CD8-positive, alpha-beta memory T cell (primary cell): ENCODE measurements at places on chromosomes 6 and 20.

- H3K36me3 ChIP-seq: peaks cover 65% of the 10 kb centered on the region
- H3K4me1 ChIP-seq: no peaks in the 10 kb centered on the region
- no peak overlapping the region for H3K4me3 ChIP-seq
- H3K27ac ChIP-seq: no peak overlapping the region
- H3K27me3 ChIP-seq: no peaks in the 10 kb centered on the region
These were observed 21.6 kb downstream of the CMTR1 start for GRCh38 chr6:37454420-37455140.

DNA sequence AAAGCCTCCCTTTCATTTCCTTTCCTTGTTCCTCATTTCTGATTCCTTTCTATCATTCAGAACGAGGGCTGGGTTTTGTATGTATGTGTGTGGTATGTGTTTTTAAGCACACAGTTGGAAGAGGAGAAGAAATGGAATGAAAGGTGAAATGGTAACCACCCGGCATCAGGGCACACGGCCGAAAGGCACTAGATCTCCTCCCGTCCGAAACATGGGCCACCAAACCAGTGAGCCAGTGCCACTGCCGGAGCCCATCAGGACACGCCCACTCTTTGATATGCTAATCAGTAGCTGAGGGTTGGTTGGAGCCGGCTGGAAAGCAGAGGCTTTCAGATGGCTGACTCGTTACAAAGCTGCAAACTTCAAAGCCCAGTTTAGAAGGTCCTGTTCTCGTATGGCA lies 228.6 kb upstream of the JARID2 start:
- peaks cover 6% of the 10 kb centered on the region for H3K4me1 ChIP-seq
- no peaks in the 10 kb centered on the region for H3K27me3 ChIP-seq
- H3K27ac ChIP-seq: peak overlapping the region; percentile 54
- H3K36me3 ChIP-seq: no peaks in the 10 kb centered on the region

DNA sequence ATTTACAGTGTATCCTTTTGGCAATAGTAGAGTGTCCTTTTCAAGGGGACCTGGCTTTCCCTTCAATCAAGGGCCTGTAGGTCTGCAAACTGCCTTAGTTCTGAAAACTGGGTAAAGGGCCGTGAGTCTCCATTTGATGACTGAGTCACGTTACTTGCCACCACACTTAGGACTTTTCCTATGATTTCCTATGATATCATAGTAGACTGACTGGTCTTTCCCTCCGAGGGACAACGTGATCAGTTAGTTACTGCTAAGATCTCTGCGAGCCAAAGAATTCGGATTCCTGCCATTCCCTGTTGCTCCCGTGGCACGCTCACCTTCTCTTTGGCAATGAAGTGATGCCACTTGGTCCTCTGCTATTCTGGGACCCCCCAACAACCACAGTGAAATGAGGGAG lies 8.4 kb downstream of the ZNF831 start:
- H3K4me1 ChIP-seq: peaks cover 89% of the 10 kb centered on the region
- peaks cover 17% of the 10 kb centered on the region for H3K36me3 ChIP-seq
- H3K27me3 ChIP-seq: no peaks in the 10 kb centered on the region
- no peak overlapping the region for H3K27ac ChIP-seq
- H3K4me3 ChIP-seq: no peak overlapping the region

GRCh38 chr6:17413313-17413750 lies 19.9 kb downstream of the CAP2 start:
- no peak overlapping the region for H3K4me3 ChIP-seq
- DNase-seq: no peak
- no peaks in the 10 kb centered on the region for H3K4me1 ChIP-seq

- DNase-seq: no peak
- H3K27ac ChIP-seq: no peak overlapping the region
- no peak overlapping the region for H3K4me3 ChIP-seq
- H3K36me3 ChIP-seq: no peaks in the 10 kb centered on the region
- H3K27me3 ChIP-seq: no peaks in the 10 kb centered on the region
- H3K4me1 ChIP-seq: no peaks in the 10 kb centered on the region
These were observed 29.5 kb upstream of the ELOVL5 start for GRCh38 chr6:53378208-53378607.

DNA sequence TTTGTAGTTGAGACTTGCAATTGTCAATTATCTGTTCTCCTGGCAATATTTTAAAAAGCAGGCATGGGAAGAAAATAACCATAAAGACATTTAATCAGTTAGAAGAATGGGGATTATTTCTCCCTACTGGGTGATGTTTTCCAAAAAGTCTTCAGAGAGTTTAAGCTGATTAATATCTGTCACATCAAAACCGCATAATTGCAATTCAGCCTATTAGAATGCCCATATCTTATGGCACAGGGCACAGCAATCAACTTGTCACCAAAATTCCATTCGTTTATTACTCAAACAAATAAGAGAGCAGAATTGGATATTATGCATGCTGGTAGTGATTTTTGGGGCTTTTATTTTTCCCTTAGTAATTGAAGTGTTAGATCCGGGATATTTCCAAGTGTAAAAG lies 218.7 kb downstream of the RNF144B start:
- H3K36me3 ChIP-seq: no peaks in the 10 kb centered on the region
- DNase-seq: no peak
- H3K27me3 ChIP-seq: no peaks in the 10 kb centered on the region
- H3K4me3 ChIP-seq: no peak overlapping the region
- H3K4me1 ChIP-seq: no peaks in the 10 kb centered on the region

DNA sequence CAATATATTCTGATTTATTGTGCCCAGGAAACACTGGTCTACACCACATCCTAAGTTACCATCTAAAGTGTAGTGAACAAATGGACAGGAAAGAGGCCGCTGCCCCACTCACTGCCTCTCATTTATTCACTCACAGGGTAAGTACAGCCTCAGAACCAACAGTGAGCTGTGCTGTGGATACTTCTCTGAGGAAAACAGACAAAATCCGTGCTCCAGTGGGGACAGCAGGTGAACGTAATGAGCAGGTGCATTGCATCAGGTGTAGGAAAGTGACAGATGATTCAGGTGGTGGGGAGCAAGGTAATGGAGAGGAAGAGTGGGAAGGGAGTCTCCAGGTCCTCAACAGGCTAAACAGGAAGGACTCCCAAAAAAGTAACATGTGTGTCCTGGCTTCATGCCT lies 8.4 kb upstream of the ULBP2 start:
- H3K27ac ChIP-seq: no peak overlapping the region
- H3K4me1 ChIP-seq: peaks cover 10% of the 10 kb centered on the region
- no peaks in the 10 kb centered on the region for H3K36me3 ChIP-seq
- H3K27me3 ChIP-seq: peaks cover 68% of the 10 kb centered on the region

- H3K4me1 ChIP-seq: no peaks in the 10 kb centered on the region
- H3K27ac ChIP-seq: no peak overlapping the region
- no peaks in the 10 kb centered on the region for H3K36me3 ChIP-seq
- no peaks in the 10 kb centered on the region for H3K27me3 ChIP-seq
- no peak for DNase-seq
- no peak overlapping the region for H3K4me3 ChIP-seq
These were observed 118.9 kb upstream of the NXT1 start for GRCh38 chr20:23231561-23232218.

DNA sequence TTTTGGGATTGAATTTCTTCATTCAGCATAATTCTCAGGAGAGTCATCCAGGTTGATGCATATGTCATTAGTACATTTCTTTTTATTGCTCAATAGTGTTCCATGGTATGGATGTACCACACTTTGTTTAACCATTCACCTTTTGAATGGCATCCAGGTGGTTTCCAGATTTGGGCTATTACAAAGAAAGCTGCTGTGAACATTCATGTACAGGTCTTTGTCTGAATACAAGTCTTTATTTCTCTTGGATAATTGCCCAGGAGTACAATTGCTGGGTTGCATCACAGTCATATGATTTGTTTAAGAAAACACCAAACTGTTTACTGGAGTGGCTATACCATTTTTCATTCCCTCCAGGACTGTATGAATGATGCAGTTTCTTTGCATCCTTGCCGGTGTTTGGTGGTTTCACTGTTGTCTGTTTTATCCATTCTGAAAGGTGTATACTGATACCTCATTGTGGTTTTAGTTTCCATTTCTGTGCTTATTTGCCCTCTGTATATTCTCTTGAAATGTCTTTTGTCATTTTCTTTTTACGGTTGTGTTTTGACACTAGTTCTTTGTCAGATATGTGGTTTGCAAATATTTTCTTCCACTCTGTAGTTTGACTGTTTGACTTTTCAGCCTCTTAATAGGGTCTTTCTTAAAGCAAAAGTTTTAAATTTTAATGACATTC lies 8.8 kb downstream of the CDKAL1 start:
- no peak for DNase-seq
- H3K27me3 ChIP-seq: no peaks in the 10 kb centered on the region
- H3K27ac ChIP-seq: no peak overlapping the region
- no peaks in the 10 kb centered on the region for H3K4me1 ChIP-seq
- no peak overlapping the region for H3K4me3 ChIP-seq

- H3K4me1 ChIP-seq: no peaks in the 10 kb centered on the region
- H3K27ac ChIP-seq: no peak overlapping the region
- no peaks in the 10 kb centered on the region for H3K27me3 ChIP-seq
These were observed 68.8 kb downstream of the IBTK start for GRCh38 chr6:82178759-82179112.

- H3K4me3 ChIP-seq: no peak overlapping the region
- no peaks in the 10 kb centered on the region for H3K36me3 ChIP-seq
- no peak for DNase-seq
- H3K4me1 ChIP-seq: no peaks in the 10 kb centered on the region
- H3K27me3 ChIP-seq: no peaks in the 10 kb centered on the region
These were observed 84.8 kb downstream of the TTLL2 start for GRCh38 chr6:167409694-167410093.

DNA sequence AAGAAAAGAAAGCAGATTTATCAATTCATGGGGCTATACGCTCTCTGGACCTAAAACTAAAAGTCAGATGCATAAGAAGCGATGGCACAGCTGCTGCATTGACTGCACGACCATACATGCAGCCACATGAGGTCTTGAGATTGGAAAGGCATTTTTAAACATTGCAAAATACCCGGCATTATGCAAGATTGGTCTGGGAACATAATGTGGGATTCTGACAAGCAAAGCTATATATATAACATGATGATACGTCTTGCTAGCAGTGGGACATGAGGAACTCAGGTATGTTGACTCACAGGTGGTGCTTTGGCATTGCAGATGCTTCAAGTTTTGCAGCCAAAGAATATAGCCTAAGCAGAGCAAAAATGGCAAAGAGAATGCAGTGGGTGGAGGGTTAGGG lies 55.1 kb downstream of the SAMD3 start:
- no peak overlapping the region for H3K27ac ChIP-seq
- no peak overlapping the region for H3K4me3 ChIP-seq
- no peaks in the 10 kb centered on the region for H3K27me3 ChIP-seq
- H3K36me3 ChIP-seq: peaks cover 7% of the 10 kb centered on the region
- no peak for DNase-seq

DNA sequence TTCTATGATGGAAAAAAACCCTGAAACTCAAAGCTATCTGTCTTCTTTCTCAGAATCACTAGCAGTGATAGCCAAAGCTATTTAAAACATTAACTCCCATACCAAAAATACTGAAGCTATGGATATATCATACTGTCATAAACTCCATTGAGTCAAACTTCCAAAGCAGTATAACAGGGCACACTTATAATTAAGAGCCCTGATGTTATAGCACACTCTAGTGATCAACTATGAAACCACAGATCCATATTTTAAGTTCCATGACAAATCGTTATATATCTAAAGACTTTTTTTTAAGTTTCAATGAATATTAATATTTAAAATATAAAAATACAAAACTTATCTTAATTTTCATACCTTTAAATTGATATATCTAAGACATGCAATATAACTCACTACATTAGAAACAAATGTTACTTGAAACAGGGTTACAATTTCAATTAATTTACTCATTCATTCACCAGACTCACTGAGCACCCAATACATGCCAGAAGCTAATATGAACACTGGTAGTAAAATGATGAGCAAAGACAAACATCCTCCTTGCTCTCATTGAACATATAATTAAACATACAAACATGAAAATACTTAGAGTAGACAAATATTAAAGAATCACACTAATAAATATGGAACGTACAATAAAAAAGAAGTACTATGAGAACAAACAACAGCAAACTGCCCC lies 69.3 kb downstream of the IBTK start:
- no peak overlapping the region for H3K4me3 ChIP-seq
- no peak overlapping the region for H3K27ac ChIP-seq
- DNase-seq: no peak
- H3K27me3 ChIP-seq: no peaks in the 10 kb centered on the region
- H3K4me1 ChIP-seq: no peaks in the 10 kb centered on the region
